ENCODE measurements at places on chromosomes 3 and 15.

- DNase-seq: no peak
These were observed 313.3 kb downstream of the MECOM start for GRCh38 chr3:169350228-169350627.

DNA sequence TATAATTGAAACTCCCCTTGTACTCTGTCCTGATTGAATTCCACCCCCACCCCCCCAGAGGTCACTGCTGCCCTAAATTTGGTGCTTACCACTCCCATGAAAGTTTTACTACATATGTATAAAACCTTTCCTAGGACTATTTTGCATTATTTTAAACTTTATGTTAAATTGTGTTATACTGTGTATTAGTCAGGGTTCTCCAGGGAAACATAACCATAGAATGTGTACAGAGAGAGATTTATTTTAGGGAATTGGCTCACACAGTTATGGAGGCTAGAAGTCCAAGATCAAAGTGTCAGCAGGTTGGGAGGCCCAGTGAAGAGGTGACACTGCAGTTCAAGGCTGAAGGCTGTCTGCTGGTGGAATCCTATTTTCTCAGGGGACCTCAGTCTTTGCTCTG lies 29.2 kb downstream of the BFSP2 start:
- DNase-seq: no peak

DNA sequence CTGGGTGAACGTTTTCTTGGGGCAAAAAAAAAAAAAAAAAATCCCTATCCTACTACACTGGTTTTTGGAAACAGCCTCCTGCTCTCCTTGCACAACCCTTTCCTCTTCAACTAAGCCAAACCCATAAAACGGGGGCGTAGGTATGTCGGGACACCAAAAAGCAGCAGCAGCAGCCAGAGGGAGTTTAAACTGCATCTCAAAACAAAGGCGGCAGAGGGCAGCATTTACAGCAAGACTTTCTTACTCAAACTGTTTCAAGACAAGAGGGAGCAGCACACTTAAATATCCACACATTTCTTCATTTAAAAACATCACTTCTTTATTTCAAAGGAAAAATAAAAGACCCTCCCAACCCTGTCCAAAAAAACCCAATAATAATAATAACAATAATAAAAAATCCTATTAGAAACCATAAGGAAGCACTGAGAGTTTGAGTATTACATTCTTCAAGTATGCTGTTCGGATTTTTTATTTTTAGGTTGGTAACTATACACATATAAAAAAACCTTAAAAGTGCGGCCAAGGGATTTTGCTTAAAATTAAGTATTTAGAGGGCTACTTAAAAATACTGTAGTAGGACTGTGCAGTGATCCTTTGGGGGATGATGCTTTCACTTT lies 43.9 kb upstream of the PLXND1 start:
- DNase-seq: peak; percentile 45

DNA sequence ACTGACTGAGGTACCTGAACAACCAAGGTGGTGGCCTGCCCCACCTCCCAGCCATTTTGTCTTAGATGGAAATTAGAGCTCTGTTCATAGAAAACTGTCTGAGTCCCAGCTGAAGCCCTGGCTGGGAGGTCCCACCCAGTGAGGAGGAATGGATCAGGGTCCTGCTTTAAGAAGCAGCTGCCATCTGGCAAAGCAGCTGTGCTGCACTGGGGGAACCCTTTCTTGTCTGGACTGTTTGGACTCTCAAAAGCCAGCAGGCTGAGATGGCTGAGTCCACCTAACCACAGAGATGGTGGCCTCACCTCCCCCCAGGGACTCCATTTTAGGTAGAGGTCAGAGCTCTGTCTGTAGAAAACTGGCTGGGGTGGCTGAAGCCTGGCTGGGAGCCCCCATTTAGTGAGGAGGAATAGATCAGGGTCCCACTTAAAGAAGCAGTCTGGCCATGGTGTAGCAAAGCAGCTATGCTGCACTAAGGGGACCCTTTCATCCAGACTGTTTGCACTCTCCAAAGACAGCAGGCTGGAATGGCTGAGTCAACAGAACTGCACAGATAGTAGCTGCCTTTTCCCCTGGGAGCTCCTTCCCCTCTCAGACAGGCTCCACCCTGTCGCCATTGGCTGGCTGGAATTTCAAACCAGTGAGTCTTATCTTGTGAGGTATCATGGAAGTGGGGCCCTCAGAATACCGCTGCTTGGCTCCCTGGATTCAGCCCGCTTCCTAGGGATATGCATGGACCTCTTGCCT lies 116.9 kb downstream of the EPHA6 start:
- DNase-seq: no peak

DNA sequence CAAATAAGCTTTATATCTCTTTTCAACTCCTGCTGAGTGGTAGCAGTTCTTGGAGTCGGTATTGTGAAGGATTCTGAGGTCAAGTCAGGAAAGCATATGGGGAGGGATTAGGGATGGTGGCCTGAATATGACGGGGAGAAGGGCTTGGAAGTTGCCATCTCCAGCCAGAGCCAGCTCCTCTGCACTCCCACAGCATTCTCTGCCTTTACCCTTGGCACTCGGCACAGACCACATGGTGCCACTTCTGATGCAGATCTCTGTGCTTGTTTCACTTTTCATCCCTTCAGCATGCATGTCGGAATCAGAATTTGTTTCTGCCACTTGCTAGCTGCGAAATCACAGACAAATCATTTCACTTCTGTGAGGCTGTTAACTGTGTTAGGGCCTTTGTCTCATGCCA lies 52.5 kb downstream of the RAB11A start:
- no peak for DNase-seq

Data from memory B cell (primary cell).